ENCODE measurements at places on chromosomes 3 and 15. TPM values are rescaled to one million over a fixed set of nuclear protein-coding genes. Genes with fewer than 3 reads are reported as not detected.

DNAH1 gene
- 0.78 TPM for total RNA-seq

CPNE4 gene
- total RNA-seq, result not detected

CTXND1 gene
- not detected for total RNA-seq

COL8A1 gene
- 25.1 TPM for total RNA-seq

GOLGA6D gene
- not detected for total RNA-seq

DNA sequence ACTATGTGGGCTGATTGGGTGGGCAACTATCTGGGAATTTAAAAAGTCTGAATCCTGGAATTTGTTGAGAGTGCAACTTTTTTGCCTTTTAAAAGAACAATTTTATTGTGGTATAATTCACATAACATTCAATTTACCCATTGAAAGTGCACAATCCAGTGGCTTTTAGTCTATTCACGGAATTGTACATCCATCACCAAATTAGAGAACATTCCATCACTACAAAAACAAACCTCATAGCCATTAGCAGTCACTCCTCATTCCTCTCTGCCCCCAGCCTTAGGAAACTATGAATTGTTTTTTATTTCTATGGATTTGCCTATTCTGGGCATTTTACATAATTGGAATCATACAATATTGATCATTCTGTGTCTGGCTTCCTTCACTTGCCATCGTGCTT, 101.8 kb upstream of the ALDH1A3 start:
- DNase-seq, result no peak

GRCh38 chr3:10387881-10388609, 67.1 kb upstream of the SEC13 start:
- DNase-seq, result no peak

- no peak for DNase-seq
These were observed 187.0 kb upstream of the ROBO1 start for GRCh38 chr3:79954756-79955155.

GRCh38 chr3:122002611-122003010, 19.4 kb downstream of the ILDR1 start:
- no peak for DNase-seq

GRCh38 chr3:170539897-170540296, 46.0 kb downstream of the SLC7A14 start:
- DNase-seq, result no peak

DNA sequence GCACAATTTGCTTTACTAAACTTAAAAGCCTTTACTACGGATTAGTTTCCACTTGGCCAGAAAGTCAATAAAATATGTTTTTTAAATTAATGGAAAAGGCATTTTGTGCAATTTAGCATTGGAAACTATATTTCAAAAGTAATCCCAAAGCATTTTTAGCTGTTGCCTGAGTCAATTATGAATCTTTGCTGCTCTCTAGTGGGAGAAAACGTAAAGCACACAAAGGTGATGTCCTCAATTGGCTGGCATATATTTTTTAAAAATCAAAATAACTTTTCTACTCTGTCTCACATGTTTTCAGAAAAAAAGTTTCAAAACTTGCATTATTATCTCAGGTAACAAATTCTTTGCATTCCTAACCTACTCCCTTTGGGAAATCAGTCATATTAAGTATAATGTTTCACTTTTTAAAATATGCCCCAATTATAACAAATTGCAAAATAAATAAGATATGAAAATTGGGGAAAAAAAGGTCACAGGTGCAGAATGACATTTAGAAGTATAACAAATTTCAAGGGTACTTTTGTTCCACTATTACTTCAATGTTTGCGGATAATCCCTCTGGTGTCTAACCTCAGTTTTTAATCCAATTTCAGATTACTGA, 47.2 kb upstream of the TEX55 start:
- peak; percentile 35 for DNase-seq

- peak; percentile 56 for DNase-seq
These were observed 46.0 kb upstream of the TSEN2 start for GRCh38 chr3:12438318-12438717.

- DNase-seq, result no peak
These were observed 66.8 kb downstream of the CD200R1L start for GRCh38 chr3:112779558-112780480.

DNA sequence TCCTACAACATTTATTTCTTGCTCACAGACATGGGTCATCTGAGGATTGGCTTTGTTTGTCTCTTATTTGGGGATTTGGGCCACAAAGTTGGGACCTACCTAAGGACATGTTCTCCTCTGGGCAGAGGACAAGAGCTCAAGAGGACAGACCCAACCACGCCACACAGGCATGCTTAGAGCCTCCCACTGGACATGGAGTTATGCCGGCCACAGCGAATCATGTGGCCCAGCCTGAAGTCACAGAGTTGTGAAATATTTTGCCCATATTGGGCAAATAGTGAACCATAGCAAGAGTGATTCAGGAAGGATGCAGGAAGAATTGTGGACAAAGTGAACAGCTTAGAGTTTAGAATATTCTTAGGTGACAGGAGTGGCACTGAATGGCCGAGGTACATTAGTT, 9.9 kb downstream of the TRAK1 start:
- DNase-seq, result peak; percentile 65

- no peak for DNase-seq
These were observed 225.6 kb downstream of the MINAR1 start for GRCh38 chr15:79657722-79658121.

GRCh38 chr15:25909806-25910205, 46.7 kb upstream of the ATP10A start:
- no peak for DNase-seq

DNA sequence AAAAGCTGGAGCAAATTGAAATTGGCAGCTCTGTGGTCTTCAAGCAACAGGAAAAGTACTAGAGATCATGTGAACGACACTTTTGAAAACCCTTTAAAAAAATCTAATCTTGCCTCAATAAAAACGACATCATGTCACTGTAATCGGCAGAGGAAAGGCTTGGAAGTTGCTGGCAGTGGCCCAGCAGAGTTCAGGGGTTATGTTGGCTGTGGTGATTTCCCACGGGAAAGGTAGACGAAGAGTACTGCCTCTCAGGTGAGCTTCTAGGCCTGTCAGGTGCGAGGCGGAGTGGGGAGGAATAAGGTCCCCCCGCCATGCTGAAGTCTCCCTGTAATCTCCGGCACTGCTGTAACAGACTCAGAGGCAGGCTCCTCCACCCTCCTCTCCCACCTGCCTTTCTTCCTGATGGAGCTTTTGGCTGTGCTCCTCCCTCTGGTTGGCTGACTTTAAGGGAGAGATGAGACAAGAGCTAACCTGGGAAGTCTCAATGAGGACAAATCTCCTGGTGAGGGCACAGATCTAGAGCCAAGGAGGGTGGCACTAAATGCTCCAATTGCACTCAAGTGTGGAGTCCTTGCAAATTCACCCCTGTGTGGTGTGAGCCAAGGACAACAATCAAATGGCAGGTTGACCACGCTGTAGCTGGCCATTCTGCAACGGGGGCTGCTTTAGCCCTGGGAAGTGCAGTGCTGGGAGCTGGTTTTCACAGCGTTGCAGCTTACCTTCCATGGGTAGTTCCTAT, 18.7 kb upstream of the HES1 start:
- no peak for DNase-seq

DNA sequence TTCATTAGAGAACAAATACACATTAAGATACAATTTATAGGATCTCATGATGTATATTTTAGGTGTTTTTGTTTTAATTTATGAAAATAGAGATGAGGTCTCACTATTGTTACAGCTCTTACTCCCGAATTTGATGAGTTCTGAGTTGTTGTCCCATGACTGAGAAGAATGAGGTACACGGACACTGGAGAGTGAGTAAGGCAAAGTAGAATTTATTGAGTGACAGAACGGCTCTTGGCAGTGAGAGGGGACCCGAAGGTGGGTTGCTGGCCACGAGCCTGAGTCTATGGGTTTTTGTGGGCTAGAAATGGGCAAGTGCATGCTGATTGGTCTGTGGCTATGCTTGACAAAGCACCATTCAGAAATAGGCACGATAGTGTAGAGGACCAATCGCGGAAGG, 3.1 kb upstream of the RNF168 start:
- no peak for DNase-seq

GRCh38 chr3:13219902-13220296, 146.7 kb upstream of the IQSEC1 start:
- no peak for DNase-seq

DNA sequence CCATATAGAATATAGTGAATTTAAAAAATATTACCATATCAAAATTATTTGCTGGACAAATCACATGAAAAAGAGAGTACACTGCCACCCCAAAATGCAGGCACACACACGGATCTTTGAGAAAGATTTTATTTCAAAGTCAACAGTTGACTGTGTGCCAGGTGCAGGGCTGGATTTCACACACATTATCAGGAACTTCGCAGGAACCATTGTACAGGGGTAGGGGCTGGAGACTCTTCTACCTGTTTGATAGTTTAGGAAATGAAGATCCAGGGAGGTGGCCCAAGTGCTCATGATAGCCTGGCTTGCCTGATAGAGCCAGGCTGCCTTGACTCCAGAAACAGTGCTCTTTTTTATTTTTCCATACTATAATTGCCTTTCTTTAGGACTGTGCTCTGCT, 54.2 kb downstream of the IL1RAP start:
- DNase-seq, result no peak

GRCh38 chr15:79329171-79329611, 18.3 kb downstream of the TMED3 start:
- peak; percentile 79 for DNase-seq

- peak; percentile 52 for DNase-seq
These were observed 1.4 kb downstream of the FES start for GRCh38 chr15:90885432-90886290.

- DNase-seq, result no peak
These were observed 104.6 kb upstream of the SKOR1 start for GRCh38 chr15:67720556-67721175.

DNA sequence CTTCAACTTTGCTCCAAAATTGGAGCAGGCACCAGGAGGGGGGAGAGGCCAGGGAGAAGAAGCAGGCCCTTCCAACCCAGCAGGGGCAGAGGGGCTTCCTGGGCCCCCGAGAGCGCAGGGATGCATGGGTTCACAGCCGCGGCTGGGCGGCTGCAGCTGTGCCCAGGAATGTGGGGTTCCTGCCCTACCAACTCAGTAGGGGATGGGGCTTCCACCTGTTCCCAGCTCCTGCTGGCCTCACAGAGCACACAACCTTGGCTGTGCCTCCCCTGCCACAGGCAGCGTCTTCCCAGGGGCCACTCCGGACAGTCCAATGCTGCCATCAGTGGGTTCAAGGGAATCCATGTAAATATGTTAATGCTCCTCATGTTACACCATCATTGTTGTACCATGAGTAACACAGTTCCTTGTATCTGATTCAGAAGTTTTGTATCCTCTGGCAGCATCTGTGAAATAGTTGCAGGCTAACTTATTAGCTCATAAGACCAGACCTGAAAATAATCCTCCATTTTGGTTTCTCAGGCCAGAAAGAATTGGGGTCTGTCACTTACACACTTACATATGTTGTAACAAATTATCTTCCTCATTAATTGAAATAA, 12.1 kb upstream of the SIAH2 start:
- peak; percentile 41 for DNase-seq

Data from RPMI7951 (cell line).